ENCODE measurements at places on chromosomes 6 and 20.
A peak's percentile ranks its signal among the peaks of the same experiment; 100 is the strongest.

DNA sequence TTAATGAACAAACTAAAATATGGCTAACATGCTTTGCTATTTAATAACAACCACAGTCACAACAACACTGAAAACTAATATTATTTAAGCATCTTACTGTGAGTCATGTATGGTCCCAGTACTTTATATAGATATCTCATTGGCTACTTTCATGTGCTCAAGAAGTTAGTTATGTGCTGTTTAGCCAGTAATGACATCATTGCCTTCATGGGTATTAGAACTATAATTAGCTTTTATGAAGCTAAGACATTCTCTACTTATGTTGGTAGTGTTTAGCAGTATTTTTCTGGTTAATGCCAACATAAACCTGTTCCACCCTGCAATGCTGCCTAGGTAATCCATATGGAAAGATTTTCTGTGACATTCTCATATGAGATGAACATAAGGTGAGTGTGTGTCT lies 56.1 kb downstream of the ADGRG6 start:
- peak; percentile 37 for DNase-seq

DNA sequence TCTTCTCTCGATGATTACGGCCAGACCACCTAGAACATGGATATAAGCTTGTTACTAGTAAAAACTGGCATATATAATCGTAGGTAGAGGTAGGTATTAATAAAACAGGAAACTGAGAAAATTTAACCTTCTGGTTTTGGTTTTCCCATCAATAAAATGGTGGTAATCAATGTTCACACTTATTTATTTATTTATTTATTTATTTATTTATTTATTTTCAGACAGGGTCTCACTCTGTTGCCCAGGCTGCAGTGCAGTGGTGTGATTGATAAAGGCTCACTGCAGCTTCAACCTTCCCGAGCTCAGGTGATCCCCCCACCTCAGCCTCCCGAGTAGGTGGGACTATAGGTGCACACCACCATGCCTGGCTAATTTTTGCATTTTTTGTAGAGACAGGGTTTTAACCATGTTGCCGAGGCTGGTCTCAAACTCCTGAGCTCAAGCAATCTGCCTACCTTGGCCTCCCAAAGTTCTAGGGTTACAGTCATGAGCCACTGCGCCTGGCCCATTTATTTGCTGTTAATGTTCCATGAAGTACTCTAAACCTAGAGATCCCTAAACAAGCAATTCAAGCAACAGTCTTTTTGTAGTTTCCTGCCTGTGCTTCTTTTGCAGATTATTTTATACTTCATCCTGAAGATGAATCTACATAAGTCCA lies 11.5 kb downstream of the TOMM6 start:
- DNase-seq, result no peak

DNA sequence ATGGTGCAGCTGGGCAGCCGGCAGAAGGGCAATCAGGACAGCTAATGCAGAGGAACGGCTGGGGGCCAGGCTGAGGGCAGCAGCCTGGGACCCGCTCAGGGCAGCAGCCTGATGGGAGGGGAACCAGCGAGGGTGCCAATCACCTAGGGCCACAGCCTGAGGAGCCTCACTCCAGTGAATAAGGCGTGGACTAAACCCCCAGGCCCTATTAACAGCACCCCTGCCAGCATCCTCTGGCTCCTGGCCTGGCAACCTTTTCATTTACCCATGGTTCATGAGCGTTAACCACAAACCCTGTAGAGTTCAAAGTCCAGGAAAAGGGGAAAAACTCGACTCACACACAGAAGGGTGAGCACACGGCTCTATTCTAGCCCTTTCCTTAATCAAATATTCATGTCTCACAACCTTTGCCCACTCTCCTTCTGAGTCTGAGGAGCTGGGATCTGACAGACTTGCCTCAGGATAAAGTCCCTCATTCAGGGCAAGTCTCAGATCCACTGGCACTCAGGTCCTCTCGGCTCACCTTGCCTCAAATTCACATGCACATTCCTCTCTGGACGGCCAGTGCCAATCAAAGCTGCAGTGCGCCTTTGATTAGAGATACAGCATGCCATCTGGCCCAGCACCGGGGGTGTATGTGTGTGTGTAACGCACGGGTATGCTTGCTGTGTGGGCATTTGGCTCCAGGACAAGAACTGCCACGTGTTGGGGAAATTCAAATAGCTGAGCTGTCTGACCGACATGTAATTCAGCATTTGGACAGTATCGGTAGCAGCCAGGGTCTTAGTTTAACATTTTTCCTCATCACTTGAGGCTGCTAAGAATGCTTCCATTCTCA lies 86.9 kb upstream of the TRAF3IP2 start:
- DNase-seq, result peak; percentile 20

DNA sequence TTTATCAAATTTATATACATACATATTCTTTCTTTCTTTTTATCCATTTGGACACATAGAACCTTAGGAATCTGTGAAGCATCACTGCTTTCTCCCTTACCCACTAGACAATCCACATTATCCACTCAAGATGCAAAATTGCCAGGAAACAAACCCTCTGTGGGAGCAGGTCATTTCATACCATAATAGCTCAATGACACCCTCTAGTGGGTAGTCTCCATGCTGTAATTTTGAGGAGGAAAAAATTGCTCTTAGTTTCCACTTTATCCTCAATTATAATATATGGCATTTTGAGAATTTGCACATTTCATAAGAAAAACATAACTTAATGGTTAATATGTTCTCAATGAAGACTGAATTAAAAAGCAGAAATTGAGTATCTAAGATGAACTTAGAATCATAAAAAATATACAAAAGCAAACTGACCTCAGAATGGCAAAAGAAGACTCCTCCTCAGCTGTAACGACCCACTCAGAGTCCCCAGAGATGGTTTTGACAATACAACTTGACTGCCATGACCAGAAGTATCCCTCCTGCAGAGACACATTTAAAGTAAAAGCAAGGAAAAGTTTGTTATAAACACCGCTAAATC lies 164.1 kb downstream of the FRK start:
- DNase-seq, result peak; percentile 52

GRCh38 chr6:89063881-89064280 lies 16.7 kb upstream of the PNRC1 start:
- no peak for DNase-seq

GRCh38 chr6:105601541-105602236 lies 198.8 kb upstream of the PREP start:
- peak; percentile 97 for DNase-seq

- peak; percentile 71 for DNase-seq
Measured at GRCh38 chr6:121886223-121886830, 450.9 kb downstream of the GJA1 start.

DNA sequence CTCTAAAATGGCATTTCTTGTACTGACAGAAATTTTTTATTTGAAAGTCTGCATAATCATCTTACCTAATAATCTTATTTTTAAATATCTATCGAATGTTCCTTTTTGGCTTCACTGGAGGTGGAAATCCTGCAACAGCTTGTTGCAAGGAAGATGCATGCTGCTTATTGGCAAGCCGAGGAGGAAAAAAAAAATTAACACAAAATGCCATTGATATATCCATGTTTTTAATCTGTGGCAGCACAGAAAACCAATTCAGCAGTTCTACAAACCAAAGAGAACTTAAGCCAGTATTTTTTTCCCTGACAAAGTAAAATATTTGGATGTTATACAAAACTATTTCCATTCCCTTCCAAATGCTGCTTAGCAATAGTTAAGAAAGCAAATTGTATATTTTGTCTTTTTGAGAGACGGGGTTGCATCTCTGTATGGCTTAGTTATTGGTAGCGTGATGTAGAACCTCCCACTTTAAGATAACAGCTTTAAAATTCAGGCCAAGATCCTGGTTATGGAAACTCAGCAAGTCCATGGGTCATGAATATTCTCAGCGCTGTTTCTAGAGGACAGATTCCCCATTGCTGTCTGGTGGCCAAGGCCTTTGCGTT lies 231.4 kb downstream of the TMEM242 start:
- no peak for DNase-seq

DNA sequence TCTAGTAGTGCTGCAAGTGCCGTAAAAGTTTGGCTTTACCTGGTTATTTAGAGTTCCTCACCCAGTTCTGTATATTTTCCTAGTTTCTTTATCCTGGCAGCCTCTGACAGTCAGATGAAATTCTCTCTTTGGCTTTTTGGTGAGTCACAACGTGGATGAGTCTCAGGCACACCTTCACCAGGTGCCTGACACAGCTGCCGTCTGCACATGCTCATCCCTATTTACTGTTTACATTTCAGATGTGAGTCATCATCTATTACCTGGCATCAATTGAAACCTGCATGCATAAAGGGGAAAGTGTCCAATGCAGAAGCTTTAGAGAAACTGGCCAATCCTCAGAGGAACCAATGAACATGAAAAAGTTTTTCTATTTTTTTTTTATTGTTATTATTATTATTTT lies 33.3 kb upstream of the ADGRF4 start:
- DNase-seq, result no peak

DNA sequence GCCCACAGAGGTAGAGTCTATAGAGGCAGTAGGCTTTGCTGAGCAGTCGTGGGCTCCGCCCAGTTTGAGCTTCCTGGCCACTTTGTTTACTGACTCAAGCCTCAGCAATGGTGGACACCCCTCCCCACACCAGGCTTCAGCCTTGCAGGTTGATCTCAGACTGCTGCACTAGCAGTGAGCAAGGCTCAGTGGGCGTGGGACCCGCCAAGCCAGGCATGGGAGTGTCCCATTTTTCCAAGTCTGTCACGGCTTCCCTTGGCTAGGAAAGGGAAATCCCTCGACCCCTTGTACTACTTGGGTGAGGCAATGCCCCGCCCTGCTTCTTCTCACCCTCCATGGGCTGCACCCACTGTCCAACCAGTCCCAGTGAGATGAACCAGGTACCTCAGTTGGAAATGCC lies 135.3 kb upstream of the NT5E start:
- no peak for DNase-seq

GRCh38 chr6:13611715-13612114 lies 3.4 kb upstream of the NOL7 start:
- DNase-seq, result no peak

- no peak for DNase-seq
Measured at GRCh38 chr20:22626496-22626895, 42.1 kb upstream of the FOXA2 start.

DNA sequence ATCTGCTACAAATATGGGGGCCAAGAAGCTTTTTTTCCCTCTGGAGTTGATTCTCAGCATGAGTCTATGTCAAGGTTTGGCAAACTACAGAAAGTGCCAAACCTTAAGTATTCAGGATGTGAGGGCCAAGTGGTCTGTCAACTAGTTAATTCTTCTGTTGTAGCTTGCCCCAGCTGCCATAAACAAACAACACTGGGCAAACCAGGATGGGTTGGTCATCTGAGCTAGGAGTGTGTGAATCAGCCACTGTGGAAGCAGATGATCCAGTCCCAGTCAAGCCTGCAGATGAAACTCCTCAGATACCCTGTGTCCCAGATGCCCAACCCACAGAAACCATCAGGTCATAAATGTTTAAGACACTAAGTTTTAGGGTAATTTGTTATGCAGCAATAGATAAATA lies 103.0 kb upstream of the MOCS1 start:
- no peak for DNase-seq

GRCh38 chr20:63495741-63496595 lies 2.9 kb downstream of the EEF1A2 start:
- peak; percentile 30 for DNase-seq

DNA sequence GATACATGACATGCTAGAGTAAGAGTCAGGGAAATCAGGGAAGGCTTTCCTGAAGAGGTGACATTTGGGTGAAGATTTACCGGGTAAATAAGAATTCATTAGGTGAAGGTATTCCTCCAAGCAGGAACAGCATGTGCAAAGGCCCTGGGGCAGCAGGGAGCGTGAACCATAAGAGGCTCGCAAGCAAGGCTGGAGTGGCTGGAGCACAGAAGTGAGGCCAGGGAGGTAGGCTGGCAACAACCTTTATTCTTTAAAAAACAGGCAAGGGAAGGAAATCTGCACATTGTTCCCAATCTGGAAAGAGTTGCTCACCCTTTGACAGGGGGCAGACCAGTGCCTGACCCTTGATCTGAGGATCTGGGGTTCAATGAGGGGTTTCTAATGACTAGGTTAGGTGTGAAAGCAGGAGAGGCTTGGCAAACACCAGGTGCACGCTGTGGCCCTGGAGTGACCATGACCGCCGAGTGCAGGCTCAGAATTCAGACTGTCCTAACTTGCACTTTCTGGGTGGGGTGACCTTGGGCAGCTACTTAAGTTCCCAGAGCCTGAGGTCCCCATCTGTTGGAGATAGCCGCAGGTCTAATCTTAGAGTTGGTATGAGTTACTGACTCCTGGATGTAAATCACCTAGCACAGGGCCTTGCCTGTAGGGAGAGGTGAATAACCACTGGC lies 1.9 kb downstream of the KIAA1755 start:
- no peak for DNase-seq

All from fibroblast of skin of abdomen (primary cell).